ENCODE measurements at places on chromosomes 7 and 10.

DNA sequence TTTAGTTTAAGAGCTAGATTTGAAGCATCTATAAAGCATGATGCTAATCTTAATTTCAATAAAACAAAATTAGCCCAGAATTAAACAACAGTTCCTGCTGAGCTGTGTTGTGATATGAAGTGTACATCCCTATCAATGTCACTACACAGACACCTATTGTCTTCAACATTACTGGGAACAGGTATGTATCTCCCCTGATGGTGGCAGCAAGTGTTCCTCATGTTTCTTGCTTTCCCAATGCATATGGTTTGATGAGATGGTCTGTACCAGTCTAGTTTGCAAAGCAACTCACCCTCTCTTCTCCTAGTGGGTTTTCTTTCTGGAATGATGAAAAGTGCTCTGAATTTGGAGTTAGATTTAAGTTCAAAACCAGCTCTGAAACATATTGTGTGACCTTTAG, 38.1 kb downstream of the TSPAN12 start:
- DNase-seq, result no peak

DNA sequence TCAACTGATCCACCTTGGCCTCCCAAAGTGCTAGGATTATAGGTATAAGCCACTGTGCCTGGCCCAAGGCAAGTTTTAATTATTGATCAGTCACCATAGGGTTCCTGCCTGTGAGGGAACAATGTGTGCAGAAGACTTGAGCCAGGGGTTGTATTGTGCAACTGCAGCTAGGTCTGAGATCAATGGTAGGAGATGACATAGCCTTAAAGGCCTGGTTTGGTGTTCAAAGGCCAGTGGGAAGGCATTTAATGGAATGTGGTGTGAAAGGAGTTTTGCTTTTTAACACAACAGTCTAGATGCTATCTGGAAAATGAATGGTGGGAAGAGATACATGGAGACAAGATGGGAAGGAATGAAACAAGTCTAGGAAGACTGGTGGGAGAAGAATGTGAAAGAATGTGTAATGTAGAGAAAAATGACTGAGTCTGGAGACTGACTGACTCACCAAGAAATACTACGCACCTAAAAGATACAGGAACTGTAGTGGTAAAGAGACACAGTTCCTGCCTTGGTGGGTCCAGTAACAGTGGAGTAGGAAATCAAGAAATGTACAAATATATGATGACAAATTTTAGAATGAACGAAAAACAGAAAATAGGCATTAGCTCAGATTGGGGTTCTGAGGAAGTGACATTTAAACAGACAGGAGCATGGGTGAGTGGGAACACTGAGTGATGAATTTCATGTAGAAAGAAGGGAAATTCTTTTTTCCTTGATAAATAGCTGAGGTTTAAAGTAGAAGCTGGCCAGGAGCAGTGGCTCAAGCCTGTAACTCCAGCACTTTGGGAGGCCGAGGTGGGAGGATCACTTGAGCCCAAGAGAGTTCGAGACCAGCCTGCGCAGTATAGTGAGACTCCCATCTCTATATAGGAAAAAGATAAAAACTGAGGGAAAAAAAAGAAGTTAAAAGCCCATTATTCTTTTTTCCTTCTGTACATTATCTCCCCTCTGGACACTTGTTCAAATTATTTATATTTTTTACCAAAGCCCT, 9.4 kb downstream of the HNRNPF start:
- no peak for DNase-seq

DNA sequence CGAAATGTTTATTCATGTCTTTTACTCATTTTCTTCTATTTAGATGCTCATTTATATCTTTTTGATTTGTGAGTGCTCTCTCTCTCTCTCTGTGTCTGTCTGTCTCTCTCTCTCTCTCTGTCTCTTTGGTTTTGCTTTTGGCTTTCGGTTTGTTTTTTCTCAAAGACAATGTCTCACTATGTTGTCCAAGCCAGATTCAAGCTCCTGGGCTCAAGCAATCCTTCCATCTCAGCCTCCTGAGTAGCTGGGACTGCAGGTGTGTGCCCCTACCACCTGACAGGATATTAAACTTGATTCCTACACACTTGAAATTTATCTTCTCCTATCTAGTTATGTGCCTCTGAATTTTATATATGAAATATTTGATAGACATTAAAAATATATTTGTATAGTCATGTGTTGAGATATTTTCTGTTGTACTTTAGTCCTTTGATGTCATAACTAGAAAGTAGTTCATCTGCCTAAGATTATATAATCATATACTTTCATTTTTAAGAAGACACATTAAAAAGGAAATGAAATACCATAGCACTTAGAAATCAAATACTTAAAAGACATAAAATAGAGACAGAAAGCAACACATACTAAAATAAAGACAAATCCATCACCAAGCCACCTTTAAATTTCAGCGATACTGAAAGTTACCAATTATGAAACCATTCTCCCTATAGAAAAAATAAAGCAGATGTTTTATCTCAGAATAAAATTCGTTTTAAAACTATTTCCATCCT, 68.1 kb upstream of the SFMBT2 start:
- DNase-seq, result no peak

GRCh38 chr10:33967606-33968120, 633.2 kb upstream of the NRP1 start:
- DNase-seq, result no peak

DNA sequence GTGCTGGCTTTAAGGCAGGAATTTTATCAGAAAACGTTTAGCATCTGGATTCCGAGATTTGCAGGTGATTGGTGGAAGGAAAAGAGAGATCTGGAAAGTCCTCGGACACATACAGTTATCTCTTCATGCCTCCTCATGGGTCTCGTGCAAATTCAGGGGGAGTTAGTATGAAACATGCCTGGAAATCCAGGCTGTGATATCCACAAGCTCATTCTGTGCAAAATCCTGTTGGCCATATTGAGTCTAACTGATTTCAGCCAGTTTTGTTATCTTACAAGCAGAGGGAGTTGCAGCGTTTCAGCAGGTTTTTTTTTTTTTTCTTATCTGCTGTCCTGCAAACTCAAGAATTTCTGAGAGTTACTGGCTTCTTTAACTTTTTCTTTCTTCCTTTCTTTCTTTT, 411.5 kb downstream of the GALNT17 start:
- DNase-seq, result no peak

DNA sequence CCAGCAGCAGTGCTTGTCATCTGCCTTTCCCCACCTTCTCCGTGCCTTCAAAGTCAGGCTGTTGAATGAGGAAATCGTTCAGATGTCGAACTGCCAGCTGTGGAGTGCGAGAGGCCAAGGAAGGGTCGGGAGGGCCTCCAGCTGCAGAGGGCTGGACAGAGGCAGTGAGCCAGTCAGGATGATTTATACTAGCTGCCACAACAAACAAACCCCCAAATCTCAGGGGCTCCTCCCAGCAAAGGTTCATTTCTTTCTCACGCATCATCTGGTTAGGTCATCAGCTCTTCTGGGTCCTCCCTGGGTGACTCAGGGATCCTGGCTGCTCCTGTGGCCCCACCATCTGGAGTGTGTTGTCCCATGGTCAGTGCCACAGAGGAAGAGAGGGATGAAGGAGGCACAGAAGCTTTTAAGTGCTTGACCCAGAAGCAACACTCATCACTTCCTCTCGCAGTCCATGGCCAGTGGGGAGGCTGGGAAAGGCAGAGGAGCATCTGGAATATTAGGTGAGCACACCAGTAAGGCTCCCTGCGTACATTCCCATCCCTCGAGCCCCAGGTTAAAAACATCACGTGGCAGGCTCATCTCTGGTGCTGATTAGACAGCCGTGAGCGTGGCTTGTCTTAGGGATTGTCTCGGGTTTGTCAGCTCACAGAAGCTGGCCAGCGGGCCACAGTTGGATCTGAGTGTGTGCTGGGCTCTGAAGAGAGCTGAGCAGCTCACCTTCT, 140.7 kb downstream of the RGS10 start:
- DNase-seq, result no peak

- DNase-seq, result no peak
Measured at GRCh38 chr10:73648975-73649829, 6.6 kb downstream of the SYNPO2L start.

DNA sequence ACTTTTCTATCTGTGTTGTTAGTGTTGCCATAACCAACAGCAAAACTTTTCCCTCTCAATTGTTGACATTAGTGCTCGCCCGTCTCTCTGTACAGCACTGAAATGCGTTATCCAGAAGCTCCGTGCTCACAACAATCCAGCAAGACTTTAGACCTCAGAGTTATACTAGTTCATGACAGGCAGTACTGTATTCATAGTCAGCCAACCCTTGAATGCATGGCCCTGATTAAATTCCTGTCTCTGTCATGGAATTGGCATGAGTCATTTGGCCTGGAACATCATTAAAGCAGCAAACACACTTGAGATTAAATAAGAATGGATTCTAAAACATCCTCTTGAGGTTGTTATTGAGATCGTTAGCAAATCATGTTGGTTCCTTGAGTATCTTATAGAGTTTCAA, 405.5 kb upstream of the C7orf33 start:
- no peak for DNase-seq

GRCh38 chr10:61286686-61287085, 166.5 kb downstream of the TMEM26 start:
- DNase-seq, result no peak

DNA sequence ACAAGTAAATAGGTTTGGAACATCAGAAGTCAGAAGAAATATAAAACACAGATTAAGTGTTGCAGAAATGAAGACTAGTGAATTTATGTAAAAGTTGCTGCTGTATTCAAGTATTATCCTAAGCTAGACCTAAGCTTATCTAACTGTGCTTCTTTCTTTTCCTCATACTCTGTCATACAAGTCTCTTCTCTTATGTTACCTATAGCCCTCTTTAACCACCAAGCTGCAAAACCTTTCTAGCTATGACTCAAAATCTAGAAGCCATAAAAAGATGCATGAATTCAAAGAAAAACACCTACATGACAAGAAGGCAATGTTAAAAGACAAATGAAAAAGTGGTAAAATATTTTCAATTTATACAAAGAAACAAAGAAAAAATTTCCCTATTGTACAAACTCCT, 23.0 kb downstream of the DENND11 start:
- no peak for DNase-seq

GRCh38 chr7:17058568-17058967, 176.8 kb upstream of the AGR3 start:
- DNase-seq, result no peak

DNA sequence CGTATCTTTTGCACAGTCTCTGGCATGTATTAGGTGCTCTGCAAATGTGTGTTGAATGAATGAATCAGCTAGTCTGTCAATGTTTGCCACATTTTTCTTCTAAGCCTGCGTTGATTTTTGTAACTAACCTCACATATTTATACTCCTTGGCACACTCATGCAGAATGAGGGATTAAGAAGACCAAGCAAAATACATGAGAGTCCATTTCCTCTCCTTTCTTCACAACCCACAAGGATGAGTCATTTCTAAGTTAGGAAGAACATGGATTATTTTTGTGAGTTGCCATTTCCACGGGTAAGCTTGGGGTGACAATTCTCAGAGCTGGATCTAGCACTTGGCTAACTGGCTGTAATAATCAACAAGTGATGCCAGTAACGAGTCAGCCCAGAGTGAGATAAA, 158.8 kb downstream of the TWIST1 start:
- no peak for DNase-seq

GRCh38 chr7:114929570-114929969, 7.7 kb downstream of the MDFIC start:
- DNase-seq, result no peak

- DNase-seq, result no peak
Measured at GRCh38 chr7:91034459-91035368, 229.5 kb upstream of the FZD1 start.

GRCh38 chr10:60778971-60779796, 906 bp downstream of the CDK1 start:
- no peak for DNase-seq

DNA sequence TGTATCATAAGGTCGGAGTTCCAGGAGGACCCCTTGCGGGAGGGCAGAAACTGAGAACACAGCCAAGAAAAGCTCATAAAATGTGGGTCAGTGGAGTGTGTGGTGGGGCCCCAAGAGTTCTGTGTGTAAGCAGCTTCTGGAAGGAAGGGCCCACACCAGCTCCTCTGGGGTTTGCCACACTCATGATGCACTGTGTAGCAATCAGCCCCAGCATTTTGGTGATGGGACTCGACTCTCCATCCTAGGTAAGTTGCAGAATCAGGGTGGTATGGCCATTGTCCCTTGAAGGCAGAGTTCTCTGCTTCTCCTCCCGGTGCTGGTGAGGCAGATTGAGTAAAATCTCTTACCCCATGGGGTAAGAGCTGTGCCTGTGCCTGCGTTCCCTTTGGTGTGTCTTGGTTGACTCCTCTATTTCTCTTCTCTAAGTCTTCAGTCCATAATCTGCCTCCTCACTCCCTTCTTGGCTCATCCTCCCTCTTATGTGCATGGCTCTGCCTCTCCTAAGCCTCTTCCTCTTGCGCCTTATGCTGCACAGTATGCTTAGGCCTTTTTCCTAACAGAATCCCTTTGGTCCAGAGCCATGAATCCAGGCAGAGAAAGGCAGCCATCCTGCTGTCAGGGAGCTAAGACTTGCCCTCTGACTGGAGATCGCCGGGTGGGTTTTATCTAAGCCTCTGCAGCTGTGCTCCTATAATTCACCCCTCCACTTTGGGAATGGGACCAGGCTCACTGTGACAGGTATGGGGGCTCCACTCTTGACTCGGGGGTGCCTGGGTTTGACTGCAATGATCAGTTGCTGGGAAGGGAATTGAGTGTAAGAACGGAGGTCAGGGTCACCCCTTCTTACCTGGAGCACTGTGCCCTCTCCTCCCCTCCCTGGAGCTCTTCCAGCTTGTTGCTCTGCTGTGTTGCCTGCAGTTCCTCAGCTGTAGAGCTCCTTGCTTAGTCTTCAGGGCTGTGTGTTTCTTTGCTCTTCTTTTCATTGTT, 17.8 kb downstream of the PRSS2 start:
- no peak for DNase-seq

DNA sequence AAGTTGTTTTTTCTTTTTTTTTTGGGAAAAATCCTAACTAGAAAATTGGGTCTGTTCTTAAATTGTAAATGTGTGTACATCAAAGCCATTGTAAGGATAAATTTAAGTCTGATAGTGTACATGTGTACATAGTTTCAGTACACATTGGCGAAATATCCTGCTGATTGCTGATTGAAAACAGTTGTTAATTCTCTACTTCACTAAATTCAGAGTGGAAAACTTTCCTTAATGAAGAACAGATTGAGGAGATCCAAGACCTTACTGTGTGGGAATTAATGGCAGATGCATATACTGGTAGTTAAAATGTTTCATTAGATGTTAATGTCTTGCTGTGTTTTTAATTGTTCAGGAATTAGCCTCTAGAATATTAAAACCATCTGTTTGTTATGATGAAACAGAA, 506.0 kb downstream of the AUTS2 start:
- DNase-seq, result no peak

DNA sequence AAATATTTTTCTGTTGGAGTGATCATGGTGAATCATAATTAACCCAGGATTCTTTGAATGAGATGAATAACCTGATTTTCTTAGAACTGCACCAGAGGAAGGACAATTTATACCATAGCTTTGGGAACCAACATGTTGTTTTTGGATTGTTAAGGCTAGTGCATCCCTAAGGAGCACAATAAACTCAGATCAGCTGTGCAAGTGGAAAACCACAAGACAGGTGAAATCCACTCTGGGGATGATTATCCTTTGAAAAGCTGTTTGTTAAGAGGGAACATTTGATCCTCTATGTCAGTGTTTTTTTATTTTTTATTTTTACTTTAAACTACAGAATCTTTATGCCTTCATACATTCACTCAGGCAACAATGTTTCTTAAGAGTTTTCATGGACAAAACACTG, 232.1 kb upstream of the PCLO start:
- DNase-seq, result no peak

Measured in stimulated activated CD4-positive, alpha-beta T cell treated with anti-CD3 and anti-CD28 coated beads, Interleukin-2, amount 100 ng/mL, for 24 hours (primary cell).